ENCODE measurements at places on chromosomes 1 and 21.

- DNase-seq: no peak
These were observed 60.1 kb upstream of the USP24 start for GRCh38 chr1:55275151-55275748.

- DNase-seq: no peak
These were observed 54.5 kb downstream of the PCNX2 start for GRCh38 chr1:233240829-233241682.

- no peak for DNase-seq
These were observed 88.8 kb downstream of the PRDM2 start for GRCh38 chr1:13788795-13789194.

DNA sequence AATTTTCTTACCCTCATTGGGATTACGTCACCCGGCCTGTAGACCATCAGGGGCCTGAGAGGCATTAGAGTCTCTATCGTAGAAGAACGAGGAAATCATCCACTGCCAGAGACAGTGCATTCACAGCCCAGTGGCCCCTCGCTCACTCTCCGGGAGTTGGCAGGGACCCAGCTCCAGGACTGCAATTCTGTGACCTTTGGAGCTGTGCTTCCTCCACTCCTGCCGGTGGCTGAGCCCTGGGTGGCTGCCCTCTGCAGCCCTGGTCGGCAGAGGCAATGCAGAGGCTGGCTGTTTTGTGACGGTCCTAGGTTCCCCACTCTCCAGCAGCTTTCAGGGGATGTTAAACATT, 12.7 kb downstream of the SLC37A1 start:
- DNase-seq: no peak

GRCh38 chr1:109361649-109362048, 36.1 kb downstream of the SORT1 start:
- no peak for DNase-seq

GRCh38 chr1:205346956-205347574, 9.7 kb downstream of the KLHDC8A start:
- DNase-seq: no peak

DNA sequence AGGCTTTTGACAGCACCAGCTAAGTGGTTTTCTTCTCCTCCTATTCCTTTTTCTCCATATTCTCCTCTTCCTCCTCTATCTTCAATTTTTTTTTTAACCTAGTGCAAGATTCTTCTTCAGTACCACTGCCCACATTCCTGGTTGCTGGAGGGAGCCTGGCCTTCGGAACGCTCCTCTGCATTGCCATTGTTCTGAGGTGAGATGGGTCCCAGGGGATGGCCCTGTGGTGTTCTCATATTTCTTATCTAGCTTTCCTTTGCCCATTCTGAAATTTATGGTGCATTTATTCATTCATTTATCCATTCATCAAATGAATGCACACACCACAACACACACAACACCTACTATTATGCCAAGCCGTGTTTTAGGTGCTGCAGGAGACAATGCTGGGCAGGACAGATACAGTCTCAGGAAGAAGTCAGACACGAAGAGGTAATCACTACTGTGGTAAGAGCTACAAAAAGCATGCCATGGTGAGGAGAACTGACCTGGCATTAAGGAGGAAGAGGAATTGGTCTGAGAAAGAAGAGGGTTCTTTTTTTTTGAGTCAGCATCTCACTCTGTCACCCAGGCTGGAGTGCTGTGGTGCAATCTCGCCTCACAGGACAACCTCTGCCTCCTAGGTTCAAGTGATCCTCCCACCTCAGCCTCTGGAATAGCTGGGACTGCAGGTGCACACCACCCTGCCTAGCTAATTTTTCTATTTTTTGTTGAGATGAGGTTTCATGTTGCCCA, 47.5 kb upstream of the TDRD10 start:
- DNase-seq: no peak

DNA sequence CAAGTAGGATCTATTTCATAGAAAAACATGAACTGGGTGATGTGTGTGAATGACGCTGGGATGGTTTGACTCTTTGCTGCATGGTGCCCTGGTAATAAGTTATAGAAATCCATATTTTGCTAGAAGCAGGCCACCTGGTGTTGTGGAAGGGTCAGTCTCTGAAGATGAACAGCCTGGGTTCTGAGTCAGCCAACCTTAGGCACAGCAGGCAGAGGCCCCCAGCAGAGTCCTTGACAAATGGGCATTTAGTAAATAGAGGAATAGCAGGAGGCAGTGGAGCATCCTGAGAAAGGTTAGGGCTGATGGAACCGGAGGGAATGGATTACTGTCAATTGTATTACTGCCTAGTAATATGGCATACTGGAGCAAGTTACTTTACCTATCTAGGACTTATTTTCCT, 20.9 kb downstream of the FGGY start:
- DNase-seq: no peak

GRCh38 chr1:72284084-72284347, 1.7 kb upstream of the NEGR1 start:
- DNase-seq: no peak

DNA sequence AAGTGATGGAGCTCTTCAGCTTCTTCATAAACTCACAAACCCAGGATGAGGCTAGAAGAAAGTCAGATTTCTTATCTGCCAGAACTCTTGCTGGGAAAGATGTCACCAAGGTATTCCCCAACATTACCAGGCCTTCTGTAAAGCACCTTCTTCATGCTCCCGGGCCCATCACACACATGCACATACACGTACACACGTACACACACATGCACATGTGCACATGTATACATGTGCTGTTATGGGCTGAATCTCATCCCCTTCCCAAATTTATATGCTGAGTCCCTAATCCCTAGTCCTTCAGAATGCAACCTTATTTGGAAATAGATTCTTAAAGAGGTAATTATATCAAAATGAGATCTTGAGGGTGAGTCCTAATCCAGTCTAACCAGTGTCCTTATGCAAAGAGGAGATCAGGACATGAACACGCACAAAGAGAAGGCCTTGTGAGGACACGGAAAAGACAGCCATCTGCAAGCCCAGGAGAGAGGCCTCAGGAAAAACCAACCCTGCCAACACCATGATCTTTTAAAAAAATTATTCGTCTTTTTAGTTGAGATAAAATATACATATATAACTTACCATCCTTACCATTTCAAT, 76.4 kb upstream of the LYST start:
- DNase-seq: no peak

- DNase-seq: no peak
These were observed 997 bp downstream of the ZNF362 start for GRCh38 chr1:33257207-33257771.

DNA sequence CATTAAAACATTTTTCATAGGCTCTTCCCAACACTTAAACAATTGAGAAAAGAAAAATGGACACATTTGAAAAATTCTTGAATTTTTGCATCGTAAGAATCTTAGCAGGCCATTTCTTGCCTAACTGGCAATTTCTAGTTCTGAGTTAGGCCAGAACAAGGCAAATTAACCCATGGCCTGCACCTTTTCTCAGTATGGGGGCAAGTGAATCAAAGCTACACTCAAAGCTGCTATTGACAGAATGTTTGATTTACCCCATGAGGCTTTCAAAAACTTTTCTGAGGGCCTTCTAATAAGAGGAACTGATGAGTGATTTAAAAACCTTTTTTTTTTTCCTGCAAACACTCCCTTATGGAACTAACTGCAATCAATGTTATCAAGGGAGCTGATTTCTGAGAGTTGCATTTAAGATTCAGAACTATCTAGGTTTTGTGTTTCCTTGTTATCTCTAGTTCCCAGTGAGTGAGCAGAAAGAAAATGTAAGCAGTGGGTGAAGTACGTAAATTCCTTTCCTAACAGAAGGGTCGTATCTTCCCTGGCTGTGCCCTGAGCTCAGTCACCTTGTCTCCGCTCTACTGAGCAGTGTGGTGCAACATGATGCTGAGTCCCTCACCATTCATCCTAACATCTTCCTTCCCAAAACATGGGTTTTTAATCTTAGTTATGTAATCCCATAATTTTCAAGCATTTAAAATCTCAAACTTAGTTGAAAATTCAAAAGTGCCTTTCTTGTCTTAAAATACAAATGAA, 353.7 kb downstream of the DPYD start:
- DNase-seq: no peak

- no peak for DNase-seq
These were observed 38.2 kb upstream of the PPP1R15B start for GRCh38 chr1:204449678-204450280.

GRCh38 chr1:12177999-12178441, 11.2 kb downstream of the TNFRSF1B start:
- peak; percentile 97 for DNase-seq

DNA sequence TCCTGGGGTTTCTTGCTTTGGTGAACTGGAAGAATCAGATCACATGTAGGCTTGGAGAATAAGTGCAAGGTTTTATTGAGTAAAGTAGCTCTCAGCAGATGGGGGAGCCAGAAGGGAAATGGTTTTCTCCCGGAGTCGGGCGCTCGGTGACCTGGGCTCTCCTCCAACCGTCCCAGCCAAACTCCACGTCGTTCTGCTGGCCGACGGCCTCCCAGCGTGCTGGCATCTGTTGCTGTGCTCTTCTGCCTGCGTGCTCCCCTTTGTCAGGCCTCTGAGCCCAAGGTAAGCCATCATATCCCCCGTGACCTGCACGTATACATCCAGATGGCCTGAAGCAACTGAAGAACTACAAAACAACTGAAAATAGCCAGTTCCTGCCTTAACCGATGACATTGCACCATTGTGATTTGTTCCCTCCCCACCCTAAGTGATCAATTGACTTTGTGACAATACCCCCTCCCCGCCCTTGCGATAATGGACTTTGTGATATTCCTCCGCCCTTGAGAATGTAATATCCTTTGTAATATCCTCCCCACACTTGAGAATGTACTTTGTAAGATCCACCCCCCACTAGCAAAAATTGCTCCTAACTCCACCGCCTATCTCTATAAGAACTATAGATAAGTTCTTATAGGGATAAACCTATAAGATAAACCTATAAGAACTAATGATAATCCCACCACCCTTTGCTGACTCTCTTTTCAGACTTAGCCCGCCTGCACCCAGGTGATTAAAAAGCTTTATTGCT, 88.3 kb downstream of the SMYD3 start:
- no peak for DNase-seq

DNA sequence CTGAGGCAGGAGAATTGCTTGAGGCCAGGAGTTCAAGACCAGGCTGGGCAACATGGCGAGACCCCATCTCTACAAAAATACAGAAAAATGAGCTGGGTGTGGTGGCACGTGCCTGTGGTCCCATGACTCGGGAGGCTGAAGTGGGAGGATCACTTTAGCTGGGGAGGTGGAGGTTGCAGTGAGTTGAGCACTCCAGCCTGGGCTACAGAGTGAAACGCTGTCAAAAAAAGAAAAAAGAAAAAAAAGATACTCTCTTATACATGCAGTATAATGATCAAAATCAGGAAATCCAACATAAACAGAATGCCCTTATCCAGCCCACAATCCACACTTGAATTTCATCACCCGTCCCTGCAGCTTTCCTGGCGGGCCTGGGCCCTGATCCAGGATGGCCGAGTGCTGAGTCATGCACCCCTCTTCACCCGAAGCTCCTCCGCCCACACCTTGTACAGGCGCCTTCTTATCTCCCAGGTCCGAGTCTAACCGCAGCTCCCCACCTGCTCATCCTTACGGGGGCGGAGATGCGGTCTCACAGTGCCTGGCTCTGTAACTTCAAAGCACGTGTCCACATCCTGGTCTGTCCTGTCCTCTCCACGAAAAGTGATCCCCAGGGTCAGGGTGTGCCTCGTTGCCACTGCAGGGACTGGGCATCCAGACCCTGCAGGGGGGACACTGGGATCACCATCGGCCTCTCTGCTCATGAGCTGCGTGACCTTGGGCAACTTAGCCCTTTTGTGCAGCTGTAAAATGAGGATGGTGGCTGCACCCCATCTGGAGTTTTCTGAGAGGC, 120.2 kb upstream of the SLC45A1 start:
- no peak for DNase-seq

DNA sequence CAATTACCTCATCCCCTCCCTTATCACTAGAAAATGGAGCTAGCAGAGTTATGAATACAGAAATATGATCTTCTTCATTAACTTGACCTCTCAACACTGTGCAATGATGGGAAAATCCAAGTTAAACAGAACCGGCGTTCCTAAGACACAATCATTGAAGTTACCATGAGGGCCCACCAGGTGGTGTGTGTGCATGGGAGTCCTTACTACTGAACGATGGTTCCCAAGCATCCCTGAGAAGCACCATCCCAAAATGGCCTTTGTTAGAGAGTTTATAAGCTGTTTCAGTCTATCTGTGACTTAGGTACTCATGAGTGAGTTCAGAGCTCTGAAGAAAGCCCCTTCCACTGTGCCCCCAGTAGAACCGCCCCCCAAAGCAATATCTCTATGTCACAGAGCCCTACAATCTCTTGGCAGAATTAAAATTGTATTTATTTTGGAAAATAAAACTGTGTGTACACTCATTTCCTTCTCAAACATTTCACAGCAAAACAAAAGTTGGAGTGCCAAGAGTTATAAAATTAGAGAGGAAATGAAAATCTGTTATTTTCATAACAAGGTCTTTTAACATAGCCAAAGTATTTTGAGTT, 56.8 kb downstream of the PLD5 start:
- no peak for DNase-seq

GRCh38 chr1:183101841-183102276, 78.6 kb downstream of the LAMC1 start:
- DNase-seq: no peak

DNA sequence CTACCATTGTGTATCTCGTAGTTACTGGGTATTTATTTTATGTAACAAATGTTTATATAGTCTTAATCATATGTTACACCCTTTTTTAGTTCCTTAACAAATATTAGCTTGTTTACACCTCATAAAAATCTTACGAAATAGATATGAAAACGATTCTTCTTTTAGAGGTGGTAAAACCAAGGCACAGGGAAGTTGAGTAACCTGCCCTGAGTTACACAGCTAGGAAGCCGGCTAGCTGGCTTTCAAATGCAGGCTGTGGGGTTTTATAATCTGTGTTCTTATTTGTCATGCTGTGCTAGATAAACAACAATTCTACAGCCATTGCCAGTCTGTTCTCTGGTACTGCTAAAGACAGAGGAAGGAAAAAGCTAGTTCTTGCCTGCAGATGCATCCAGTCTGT, 109.6 kb downstream of the NOS1AP start:
- no peak for DNase-seq

- DNase-seq: no peak
These were observed 1.0 kb downstream of the FAM78B start for GRCh38 chr1:166165661-166166328.

DNA sequence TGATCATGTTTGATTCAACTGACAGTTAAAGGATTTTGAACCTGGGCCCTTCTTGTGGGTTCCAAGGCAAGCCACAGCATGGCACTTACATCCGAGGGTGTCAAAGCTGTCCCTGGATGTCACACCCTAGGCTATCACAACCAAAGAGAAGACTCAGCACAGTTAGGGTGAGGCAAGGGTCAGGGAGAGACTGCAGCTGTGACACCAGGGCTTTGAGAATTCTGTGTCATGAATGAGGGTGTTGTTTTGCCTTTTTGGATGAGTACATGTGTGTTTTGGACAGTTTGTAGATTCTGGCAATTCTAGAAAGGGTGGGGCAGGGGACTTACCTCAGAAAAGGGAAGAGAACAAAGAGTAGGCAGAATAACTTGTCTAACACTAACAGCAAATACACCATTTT, 37.8 kb upstream of the ZNF326 start:
- no peak for DNase-seq

DNA sequence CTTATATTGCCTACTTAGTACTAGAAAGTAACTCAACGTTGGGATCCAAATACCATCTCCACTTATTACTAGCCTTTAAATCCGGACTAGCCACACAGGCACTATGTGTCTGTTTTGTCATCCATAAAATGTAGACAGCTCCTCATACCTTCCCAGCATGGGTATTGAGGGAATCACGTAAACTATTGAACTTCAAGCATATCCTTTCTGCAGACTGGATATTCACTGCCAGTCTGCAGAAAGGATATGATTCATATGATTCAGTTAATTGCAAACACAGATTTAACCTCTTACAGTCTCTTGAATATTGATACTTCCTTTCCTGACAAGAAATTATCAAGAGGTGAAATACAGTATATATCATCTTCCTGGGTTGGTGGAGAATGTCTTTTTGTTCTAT, 186.0 kb downstream of the LEPR start:
- DNase-seq: no peak
